ENCODE measurements at places on chromosomes 12 and 14.

DNA sequence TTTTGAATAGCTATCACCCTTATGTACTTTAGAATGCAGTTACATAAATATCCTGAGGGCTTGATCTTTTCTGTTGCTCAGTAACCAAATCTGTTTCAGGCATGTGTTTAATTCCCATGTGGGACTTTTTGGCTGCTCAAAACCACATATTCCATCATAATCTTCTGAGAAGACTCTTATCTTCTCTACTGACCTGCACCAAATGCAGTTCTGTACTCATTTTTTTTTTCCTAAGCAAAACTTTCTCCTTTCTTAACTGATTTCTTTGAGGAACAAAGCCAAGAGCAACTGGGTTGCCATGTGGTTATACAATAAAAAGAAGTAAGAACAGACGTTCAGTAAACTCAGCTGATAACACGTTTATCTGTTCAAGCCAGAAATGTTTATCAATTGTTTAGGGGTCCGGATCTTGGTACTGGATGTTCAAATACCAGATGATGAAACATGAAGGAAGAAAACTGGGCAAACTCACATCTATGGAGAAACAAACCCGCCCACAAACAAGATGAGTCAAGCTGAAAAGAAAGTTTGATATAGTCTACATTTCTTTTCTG is 50.1 kb downstream of the TMEM132C start:
- no peak for DNase-seq

DNA sequence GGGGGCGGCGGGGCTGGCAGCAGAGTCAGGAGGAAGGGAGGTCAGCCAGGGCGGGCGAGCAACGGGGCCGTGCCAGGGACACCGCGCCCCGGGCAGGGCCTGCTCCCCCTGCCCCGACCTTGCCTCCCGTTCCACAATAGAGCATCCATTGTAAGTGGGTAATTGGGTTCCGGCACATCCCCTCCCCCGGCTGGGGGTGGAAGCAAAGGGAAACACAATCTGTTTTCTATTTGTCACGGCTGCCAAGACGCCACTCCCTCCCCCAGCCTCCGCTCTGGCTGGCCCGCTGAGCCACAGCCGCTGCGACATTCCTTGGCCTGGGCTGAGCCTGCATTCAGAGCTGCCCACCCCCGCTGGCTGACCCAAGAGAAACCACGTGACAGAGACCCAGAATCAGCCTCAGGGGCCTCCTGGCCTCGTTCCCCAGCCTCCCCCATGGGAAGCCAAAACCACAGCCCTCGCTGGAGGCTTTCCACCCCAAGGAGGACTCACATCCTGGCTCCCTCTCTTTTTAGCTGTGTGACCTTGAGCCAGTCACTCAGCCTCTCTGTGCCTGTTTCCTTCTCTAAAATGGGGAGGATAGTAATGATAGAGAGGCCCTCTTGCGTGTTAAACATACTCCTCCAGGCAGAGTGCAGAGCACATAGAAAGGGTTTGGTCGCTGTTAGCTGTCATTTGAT is 117.6 kb downstream of the SCARB1 start:
- DNase-seq = peak; percentile 95

DNA sequence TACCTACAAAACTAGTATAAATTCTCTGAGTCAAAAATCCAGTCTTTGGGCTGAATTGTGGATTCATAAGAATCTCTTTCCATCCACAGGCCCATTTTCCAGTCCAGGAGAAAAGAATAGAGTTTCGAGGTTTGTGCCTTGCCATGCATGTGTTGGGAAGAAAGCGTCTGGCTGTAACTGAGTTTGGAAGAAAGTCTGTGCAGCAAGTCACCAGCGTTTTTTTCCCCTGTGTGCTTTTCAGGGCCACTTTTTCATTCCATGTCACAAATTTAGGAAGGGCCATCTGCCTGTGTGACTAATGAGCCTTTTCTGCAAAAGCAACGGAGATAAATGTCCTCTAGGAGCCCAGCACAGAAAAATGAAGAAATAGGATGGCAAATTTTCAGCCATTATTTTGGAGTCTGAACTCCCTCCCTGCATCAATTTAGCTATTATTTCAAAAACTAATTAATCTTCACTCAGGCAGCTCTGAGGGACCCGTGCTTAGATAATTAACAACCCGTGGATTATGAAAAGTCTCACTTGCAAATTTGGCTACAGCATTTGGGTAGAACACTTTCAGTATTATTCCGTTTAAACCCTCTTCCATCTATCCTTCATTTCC is 261.5 kb downstream of the SUDS3 start:
- no peak for DNase-seq

- DNase-seq = no peak
These were observed 276.5 kb upstream of the AMIGO2 start for GRCh38 chr12:47356129-47356700.

DNA sequence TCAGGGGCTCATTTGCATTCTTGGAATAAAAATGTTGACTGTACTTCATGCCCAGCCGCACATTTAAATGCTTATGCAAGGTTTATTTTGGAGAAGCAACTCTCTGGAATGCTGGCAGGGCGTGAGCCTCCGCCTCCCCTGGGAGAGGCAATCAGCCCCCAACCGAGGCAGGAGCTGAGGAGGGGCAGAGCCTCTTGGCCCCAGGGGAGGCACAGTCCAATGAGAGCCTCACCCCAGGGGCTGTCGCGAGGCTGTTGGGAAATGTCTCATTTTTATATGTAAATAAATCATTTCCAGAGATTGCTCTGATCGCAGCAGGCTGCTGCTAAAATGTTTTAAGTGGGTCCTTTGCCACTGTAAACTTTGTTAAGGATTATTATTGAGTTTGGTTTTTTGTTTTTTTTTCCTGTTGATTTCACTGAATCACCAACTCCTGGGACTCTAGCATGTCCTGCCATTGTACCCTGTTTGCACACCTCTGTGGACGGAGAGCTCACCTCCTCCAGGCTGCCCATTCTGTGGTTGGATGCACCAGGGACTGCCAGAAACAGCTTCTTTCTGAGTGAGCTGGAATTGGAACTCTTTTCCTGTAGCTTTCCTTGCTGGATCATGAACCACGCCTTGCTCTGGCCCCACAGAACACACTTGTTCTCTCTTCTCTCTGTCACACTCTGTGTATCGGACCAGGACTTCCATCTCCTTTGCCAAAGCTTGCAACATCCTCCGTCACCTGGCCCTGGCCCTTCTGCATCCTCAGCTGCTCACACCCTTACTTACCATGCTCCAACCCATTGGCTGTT is 46.9 kb upstream of the FAM181A start:
- DNase-seq = no peak

- no peak for DNase-seq
These were observed 916.8 kb downstream of the GALC start for GRCh38 chr14:87076146-87076545.

GRCh38 chr14:93163564-93163963 is 21.1 kb downstream of the MOAP1 start:
- DNase-seq = no peak

DNA sequence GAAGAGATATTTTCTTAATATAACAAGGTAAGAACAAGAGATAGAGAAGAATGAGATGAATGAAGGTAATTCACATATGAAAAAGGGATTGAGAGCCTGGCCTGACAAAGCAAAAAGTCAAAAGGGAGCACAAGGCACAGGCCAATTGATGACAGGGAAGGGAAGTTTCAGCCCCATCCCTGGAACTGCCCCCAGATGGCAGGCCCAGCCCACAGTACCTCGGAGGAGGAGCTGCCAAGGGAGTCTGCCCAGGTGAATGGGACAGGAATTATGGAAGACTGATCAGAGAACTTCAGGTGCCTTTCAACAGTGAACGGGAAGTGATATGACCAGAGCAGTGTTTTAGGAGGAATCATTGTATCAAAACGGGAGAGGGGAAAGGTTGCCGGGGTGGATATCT is 15.7 kb downstream of the SNRPF start:
- DNase-seq = no peak

- no peak for DNase-seq
These were observed 508.2 kb downstream of the C12orf50 start for GRCh38 chr12:87520968-87521367.

- DNase-seq = no peak
These were observed 63.7 kb upstream of the DNM1L start for GRCh38 chr12:32615441-32615840.

DNA sequence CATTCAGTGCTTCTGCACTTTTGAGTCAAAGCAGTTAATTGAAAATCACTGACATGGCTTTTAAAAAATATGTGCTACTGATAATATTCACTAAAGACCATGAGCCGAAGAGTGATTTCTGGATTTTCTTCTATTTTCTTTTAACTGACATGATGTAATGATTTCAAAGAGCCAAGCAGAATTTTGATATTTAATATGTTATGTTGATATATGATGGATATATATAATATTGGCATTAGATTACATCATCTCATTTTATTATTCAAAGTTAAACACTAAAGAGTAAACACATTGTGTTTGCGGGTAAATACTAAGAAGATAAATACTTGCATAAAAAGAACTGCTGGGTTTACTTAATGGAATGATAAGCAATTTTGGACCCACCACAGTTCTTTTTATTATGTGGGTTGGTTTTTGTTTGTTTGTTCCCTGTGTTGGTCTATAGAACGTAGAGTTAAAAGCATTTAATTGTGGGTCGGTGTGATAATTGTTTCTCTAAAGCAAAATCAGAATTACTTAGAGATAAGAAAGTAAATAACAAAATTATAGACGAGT is 692 bp downstream of the SPIC start:
- DNase-seq = no peak

DNA sequence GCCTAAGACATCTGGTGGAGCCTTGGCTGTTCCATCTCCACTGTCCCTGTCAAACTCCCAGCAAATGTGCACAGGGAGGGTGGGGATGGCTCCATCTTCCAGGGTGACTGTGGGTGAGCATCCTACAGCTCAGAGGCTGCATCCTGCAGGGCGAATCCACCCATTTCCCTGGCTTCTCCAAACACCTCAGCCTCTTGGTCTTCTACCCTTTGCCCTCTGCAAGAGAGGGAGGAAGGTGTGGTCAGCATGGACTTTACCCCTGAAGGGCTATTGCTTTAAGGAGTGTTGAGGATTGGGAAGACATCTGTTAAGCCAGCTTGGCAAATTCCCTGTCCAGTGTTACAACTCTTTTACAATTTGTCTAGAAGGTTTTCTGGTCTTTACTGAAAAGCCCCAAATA is 23.1 kb upstream of the DGLUCY start:
- DNase-seq = no peak

All from foreskin fibroblast (primary cell).